Hepatocyte (in vitro differentiated cells): ENCODE measurements at places on chromosomes 5 and 9. TPM values are rescaled to one million over a fixed set of nuclear protein-coding genes. Genes with fewer than 3 reads are reported as not detected.

DNA sequence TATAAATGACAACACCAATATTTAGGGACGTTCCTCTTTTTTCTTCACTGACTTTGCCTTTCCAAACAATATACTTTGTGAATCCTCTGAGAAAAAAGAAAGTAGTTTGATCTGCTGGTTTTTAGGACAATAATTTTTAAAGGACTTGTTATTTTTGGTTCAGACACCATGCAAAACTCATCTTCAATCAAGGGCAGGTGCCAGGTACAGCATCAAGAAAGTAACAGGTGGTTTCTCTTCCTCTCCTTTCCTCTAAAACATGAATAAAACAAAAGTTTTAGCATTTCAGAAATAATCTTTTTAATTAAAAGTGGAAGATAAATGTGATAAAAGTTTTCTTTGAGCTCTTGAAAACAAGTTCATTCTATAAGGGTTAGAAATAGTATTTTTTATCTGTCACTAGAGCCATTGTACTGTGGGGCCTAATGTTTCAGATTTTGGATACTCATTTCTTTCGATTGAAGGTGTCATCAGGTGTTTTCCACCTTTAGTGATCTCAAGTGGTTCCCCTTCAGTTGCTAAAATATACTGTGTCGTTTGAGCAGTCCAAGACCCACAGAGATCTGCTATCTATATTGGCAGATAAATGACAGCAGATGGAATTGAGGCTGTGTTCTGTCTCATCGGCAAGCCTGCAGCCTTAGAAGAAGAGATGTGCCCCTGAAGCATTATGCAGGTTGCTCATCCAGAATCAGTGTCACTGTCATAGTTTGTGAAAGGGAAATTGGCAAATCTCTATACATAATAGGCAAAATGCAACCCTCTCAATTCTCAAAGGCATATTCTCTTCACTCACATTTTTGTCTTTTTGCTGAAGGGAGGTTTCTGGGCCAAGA, 499.7 kb downstream of the PDE4D start:
- DNase-seq = no peak
- H3K27ac ChIP-seq = no peak overlapping the region
- no peaks in the 10 kb centered on the region for H3K4me1 ChIP-seq
- H3K36me3 ChIP-seq = no peaks in the 10 kb centered on the region
- no peaks in the 10 kb centered on the region for H3K27me3 ChIP-seq

Gene PCDHA1
- 0.04 TPM in 1 of 2 replicates, not detected in the other for total RNA-seq

GRCh38 chr5:38790268-38790667, 55.5 kb upstream of the OSMR start:
- no peak for DNase-seq
- H3K27me3 ChIP-seq = no peaks in the 10 kb centered on the region
- no peak overlapping the region for H3K4me3 ChIP-seq
- H3K27ac ChIP-seq = no peak overlapping the region
- H3K36me3 ChIP-seq = no peaks in the 10 kb centered on the region

- no peak overlapping the region for H3K27ac ChIP-seq
- no peaks in the 10 kb centered on the region for H3K27me3 ChIP-seq
- no peak for DNase-seq
- H3K4me1 ChIP-seq = peaks cover 10% of the 10 kb centered on the region
- no peaks in the 10 kb centered on the region for H3K36me3 ChIP-seq
Observed at GRCh38 chr5:142000704-142001484, 11.9 kb downstream of the GNPDA1 start.

DNA sequence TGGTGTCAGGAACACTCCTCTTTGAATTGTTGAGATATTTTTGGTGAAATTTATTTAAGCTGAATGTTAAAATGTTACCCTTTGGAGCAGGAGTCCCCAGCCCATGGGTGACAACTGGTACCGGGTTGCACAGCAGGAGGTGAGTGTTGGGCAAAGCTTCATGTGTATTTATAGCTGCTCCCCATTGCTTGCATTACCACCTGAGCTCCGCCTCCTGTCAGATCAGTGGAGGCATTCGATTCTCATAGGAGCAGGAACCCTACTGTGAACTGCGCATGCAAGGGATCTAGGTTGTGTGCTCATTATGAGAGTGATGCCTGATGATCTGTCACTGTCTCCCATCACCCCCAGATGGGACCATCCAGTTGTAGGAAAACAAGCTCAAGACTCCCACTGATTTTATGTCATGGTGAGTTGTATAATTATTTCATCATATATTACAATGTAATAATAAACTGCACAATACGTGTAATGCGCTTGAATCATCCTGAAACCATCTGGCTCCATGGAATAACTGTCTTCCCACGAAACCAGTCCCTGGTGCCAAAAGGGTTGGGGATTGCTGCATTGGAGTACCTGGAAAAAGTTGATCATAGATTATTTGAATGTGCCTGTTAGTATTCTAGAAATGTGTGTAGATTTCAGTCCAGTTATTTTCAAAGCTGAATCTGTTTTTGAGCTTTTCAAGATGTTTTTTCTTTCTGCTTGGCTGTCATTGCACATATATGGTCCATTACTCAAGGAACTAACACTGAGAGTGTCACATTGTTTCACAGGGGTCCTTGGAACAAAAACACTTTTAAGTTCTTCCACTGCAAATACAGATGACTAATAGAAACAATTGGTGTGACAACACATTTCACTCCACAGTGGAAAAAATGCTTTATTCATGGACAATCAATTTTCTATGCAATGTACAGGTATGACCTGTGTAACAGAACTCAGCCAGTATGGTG, 104.6 kb upstream of the TNFAIP8 start:
- H3K36me3 ChIP-seq = no peaks in the 10 kb centered on the region
- no peak overlapping the region for H3K27ac ChIP-seq
- no peaks in the 10 kb centered on the region for H3K27me3 ChIP-seq

GRCh38 chr9:100440071-100440470, 13.1 kb downstream of the MSANTD3 start:
- no peak overlapping the region for H3K27ac ChIP-seq
- no peaks in the 10 kb centered on the region for H3K36me3 ChIP-seq
- peaks cover 9% of the 10 kb centered on the region for H3K4me1 ChIP-seq
- H3K4me3 ChIP-seq = no peak overlapping the region

GRCh38 chr5:37064442-37064841, 184.7 kb downstream of the CPLANE1 start:
- H3K4me1 ChIP-seq = no peaks in the 10 kb centered on the region
- no peak overlapping the region for H3K4me3 ChIP-seq
- no peak for DNase-seq
- H3K27ac ChIP-seq = no peak overlapping the region
- H3K27me3 ChIP-seq = no peaks in the 10 kb centered on the region

DNA sequence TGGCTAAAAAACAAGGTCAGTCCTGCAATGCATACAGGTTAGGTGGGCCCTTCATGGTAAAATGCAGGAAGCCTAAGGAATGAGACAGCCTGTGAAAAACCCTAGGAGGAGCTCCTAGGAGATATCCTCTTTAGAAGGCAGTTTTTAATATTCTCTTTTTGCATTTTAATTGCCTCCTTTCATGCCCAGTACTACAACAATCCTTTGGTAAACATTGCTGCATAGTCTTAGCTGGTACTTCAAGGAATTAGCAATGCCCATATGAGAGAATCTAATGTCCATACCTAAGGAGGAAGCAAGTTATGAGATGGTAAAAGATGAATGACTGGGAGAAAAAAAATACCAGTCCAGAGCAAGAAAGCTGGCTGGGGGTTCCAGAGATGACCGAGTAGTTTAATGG, 61.0 kb downstream of the NREP start:
- DNase-seq = no peak
- H3K4me1 ChIP-seq = peaks cover 9% of the 10 kb centered on the region
- H3K4me3 ChIP-seq = no peak overlapping the region
- H3K36me3 ChIP-seq = no peaks in the 10 kb centered on the region

Gene OMD
- total RNA-seq = 0.17 and 0.28 TPM in 2 replicates

GRCh38 chr5:6497262-6497661, 48.6 kb downstream of the UBE2QL1 start:
- no peaks in the 10 kb centered on the region for H3K4me1 ChIP-seq
- no peaks in the 10 kb centered on the region for H3K36me3 ChIP-seq
- H3K27ac ChIP-seq = no peak overlapping the region
- H3K27me3 ChIP-seq = no peaks in the 10 kb centered on the region
- H3K4me3 ChIP-seq = no peak overlapping the region

GRCh38 chr5:30959238-30959637, 234.2 kb upstream of the CDH6 start:
- no peak for DNase-seq
- no peak overlapping the region for H3K4me3 ChIP-seq
- H3K27me3 ChIP-seq = no peaks in the 10 kb centered on the region
- H3K27ac ChIP-seq = no peak overlapping the region

DNA sequence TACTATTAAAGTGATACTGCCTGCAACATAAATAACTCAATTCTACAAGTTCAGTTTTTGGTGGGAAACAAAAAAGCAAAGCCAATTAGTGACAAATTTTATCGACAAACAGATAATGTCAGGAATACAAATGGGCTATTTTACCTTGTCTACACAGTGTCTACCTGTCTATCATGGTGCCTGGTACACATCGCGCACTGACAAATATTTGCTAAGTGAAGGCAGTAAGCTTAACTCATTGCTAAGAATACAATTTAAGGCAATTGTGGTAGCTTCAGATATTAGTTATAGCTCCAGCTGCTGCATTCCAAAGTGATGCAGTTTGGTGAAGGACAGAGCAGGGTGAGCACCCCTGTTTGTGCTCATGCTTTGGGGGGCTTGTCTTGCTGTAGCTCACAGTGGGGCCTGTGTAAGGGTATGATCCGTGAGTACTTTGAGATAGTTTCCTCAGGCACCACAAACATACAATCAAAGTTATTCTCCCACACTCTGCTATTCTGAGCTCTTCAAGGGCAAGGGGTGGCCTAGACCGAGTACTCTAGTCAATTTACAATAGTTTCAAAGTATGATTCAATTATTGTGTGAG, 24.7 kb downstream of the ELL2 start:
- peaks cover 5% of the 10 kb centered on the region for H3K4me1 ChIP-seq
- DNase-seq = no peak
- no peak overlapping the region for H3K4me3 ChIP-seq
- H3K27me3 ChIP-seq = no peaks in the 10 kb centered on the region
- H3K27ac ChIP-seq = no peak overlapping the region

Gene PCDHB11
- total RNA-seq = 0.92 and 2.1 TPM in 2 replicates

Gene TTC23L
- total RNA-seq = 0.07 and 0.76 TPM in 2 replicates

DNA sequence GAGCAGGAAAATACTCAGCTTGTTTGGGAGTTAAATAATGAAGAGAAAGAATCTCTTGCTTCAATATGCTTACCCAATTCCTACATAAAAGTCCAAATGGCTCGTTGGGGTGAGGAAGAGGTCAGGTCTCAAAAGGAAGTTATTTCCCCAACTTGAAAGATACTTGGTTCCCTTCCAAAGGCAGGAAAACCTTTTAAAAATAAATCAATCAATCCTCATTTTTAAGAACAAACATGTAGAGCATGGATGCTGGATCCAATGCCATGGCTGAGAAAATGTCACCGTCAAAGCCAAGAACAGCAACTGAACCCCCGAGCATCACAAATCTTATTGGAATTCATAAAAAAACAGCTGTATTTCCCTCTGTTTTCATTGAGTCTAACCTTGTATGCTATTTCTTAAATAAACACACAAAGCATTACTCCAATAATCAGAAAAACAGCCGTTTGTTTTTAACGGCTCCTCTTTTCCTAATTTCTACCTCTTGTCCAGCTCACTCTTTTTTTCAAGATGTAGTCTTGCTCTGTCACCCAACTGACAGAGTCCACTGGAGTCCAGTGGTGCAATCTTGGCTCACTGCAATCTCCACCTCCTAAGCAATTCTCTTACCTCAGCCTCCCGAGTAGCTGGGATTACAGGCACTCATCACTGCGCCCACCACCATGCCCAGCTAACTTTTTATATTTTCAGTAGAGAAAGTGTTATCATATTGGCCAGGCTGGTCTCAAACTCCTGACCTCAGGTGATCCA, 140.7 kb downstream of the GNA14 start:
- H3K4me1 ChIP-seq = peaks cover 3% of the 10 kb centered on the region
- no peaks in the 10 kb centered on the region for H3K36me3 ChIP-seq
- no peak overlapping the region for H3K4me3 ChIP-seq
- no peaks in the 10 kb centered on the region for H3K27me3 ChIP-seq

GRCh38 chr5:52869391-52869790, 81.7 kb downstream of the ITGA1 start:
- DNase-seq = no peak
- no peaks in the 10 kb centered on the region for H3K27me3 ChIP-seq
- H3K27ac ChIP-seq = no peak overlapping the region
- H3K4me3 ChIP-seq = no peak overlapping the region
- peaks cover 6% of the 10 kb centered on the region for H3K4me1 ChIP-seq

Gene FAM78A
- total RNA-seq = 0.27 and 0.52 TPM in 2 replicates

DNA sequence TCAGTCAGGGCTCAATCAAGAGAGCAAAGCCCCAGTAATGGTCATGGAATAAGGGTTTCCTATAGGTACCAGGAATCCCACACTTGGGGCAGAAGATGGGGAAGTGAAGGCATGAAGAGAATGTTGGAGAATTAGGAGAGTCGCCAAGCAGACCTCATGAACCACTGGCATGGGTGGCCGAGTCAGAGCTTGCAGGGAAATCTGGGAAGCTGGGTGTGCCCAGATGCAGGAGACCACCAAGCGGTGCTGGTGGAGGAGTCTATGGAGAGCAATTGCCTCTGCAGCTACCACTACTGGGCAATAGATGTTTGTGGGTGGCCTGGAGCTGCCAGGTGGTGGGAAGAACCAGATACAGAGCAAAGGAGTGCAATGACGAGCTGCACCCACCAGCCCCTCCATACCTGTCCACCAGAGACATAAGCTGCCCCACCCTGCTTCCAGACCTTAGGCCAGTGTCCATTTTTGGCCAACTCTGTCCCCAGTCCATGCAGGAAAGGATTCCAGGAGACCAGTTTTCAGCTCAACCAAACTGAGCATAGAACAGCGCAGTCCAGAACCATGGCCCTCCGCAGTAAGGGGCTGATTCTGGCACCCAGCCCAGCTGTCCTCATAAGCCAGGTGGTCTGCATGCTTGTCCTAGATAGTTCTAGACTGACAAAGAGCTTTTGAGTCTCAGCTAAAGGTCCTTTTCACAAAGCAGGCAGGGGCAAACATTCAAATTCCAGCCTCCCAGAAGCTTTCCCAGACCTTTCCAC, 323.9 kb downstream of the GADD45G start:
- no peaks in the 10 kb centered on the region for H3K27me3 ChIP-seq
- no peaks in the 10 kb centered on the region for H3K36me3 ChIP-seq
- H3K4me1 ChIP-seq = peaks cover 21% of the 10 kb centered on the region
- no peak for DNase-seq

DNA sequence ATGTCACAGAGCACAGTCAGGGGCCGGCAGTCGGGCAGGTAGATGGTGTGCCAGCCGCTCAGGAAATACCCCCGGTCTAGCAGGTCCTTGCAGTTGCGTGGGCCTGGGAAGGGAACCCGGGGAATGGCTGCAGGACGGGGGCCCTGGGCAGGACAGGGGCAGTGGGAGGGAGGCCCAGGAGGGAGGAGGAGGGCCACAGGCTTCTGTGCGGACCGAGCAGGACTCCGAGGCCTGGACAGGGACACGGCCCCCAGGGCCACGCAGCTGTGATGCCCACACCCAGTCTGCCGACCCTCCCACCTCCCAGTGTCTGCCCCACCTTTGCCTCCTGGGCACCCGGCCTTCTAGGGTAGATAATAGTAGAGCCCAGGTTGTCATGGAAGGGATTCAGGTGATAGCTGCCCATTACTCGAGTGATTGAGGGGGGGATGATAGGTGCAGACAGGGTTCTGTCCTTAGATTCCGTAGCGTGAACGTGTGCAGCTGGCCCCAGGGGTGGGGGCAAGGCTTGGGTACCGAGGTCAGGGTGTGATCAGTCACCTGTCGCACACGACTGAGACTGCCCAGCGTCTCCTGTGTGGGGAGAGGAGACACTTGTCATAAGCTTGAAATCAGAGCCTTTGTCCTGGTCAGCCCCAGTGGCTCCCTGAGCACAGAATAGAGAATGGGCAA, 4.5 kb downstream of the FCN1 start:
- H3K4me3 ChIP-seq = no peak overlapping the region
- no peak overlapping the region for H3K27ac ChIP-seq
- no peaks in the 10 kb centered on the region for H3K27me3 ChIP-seq
- H3K36me3 ChIP-seq = no peaks in the 10 kb centered on the region
- DNase-seq = no peak

GRCh38 chr5:82376307-82376706, 98.2 kb upstream of the RPS23 start:
- no peak for DNase-seq
- no peaks in the 10 kb centered on the region for H3K4me1 ChIP-seq
- no peak overlapping the region for H3K27ac ChIP-seq
